ENCODE measurements at places on chromosomes 5 and 9.

- no peak for DNase-seq
Measured at GRCh38 chr5:172439785-172440477, 14.4 kb downstream of the SH3PXD2B start.

- no peak for DNase-seq
Measured at GRCh38 chr5:147400881-147401280, 109.0 kb downstream of the DPYSL3 start.

- DNase-seq, result no peak
Measured at GRCh38 chr5:94992325-94992724, 292.6 kb downstream of the MCTP1 start.

- DNase-seq, result no peak
Measured at GRCh38 chr9:70229026-70229425, 29.8 kb upstream of the SMC5 start.

DNA sequence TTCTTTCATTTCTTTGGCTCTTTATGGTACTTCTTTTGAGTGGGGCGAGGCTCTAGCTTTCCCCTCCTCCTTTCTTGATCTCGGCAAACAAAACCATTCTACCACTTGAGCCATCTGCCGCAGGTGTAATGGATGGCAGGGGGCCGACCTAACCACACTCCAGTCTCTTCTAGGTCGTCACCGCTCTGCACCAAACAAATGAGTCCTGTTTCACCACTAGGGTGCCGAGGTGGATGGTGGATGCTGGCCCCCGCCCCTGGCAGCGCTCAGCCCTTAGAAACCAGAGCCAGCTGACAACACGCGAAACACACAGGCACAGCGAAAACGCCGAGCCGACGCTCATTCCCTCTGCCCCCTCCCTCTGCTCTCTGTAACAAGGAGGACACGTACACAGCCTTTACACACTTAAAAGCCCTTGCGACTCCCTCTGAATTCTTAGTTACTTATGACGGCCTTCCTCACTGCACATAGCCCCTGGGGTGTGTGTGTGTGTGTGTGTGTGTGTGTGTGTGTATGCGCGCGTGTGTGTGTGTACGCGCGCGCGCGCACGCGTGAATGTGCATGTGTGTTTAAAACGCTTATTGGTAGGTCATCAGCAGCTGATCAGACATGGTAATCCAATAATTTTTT is 199.4 kb downstream of the MEF2C start:
- no peak for DNase-seq

- no peak for DNase-seq
Measured at GRCh38 chr5:1930501-1930879, 47.8 kb upstream of the IRX4 start.

DNA sequence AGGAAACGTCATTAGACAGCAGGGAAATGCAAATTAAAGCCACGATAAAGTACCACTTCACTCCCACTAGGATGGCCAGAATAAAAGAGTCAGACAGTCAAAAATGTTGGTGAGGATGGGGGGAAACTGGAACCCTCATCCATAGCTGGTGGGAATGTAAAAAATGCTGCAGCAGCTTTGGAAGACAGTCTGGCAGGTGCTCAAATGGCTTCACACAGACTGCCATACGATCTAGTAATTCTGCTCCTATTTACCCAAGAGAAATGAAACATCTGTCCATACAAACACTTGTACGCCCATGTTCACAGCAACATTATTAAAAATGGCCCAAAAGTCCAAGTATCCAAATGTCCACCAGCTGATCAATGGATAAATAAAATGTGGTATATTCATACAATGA is 158.9 kb upstream of the PHYKPL start:
- no peak for DNase-seq

GRCh38 chr5:137073189-137073588 is 425.9 kb downstream of the SPOCK1 start:
- no peak for DNase-seq

DNA sequence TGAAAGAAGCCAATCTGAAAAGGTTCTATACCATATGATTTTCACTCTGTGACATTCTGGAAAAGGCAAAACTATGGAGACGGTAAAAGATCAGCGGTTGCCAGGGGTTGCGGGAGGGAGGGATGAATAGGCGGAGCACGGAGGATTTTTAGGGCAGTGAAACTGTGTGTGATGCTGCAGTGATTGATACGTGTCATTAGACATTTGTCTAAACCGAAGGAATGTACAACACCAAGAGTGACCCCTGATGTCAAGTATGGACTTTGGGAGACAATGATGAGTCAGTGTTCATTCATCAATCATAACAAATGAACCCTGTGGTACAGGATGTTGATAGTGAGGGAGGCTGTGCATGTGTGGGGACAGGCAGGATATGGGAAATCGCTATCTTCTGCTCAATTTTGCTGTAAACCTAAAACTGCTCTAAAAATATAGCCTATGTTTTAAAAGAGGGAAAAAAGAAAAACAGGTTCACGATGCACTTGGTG is 34.4 kb downstream of the ERGIC1 start:
- no peak for DNase-seq

DNA sequence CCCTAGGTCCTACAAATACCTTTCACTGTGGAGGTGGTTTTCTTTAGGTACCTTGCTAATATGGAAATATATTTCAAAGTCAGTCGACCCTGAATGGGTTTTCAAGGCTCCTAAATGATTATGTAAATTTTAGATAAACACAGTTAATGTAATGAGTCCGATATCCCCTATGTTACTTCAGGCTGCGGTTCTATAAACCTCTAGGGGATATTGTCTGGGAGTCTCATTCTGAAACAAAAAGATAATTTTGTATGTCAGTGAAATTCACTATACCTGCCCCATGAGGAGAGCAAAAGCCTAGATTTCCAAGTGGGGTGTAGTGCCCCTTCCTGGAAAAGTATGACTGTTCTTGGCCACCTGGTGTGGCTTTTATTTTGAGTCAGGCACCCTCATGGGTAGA is 377.3 kb downstream of the ICE1 start:
- no peak for DNase-seq

GRCh38 chr5:17305964-17306725 is 88.7 kb downstream of the BASP1 start:
- DNase-seq, result no peak

DNA sequence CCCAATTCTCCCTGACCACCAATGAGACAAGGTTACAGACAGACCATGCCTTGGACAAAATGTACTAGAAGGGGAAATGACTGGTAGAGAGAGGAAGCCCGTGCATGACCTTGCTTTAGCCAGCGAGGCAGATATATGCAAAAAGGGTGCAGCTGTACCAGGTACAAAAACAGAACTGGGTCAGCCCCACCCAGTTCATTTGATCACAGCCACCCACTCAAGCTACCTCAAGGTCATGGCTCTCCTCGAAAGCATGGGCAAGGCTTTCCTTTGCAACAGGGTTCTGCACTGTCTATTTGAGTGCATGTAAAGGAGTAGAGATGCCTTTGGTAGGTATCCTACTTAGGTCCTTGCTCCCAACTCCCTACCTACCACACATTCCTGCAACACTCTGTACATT is 33.3 kb downstream of the TLE1 start:
- no peak for DNase-seq

DNA sequence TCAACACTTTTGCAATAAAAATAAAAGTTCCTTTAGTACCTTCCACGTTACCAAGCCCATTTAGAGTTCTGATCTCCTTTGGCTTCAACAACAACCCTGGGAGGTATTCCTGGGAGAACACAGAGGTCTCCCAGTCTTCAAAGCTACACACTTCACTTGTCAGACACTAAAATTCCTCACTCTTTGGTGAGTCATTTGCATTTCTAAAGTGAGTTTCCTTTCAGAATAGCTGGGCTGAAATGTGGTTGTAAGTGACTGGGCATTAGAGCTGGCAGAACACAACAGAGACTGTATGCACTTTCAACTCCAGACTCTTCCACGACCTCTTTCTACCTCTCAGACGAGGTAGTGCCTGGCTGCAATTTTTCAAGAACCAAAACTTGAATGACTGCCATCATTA is 11.5 kb upstream of the F2RL1 start:
- no peak for DNase-seq

- no peak for DNase-seq
Measured at GRCh38 chr5:97182571-97183099, 412 bp downstream of the RIOK2 start.

- DNase-seq, result no peak
Measured at GRCh38 chr9:131776473-131776872, 36.6 kb upstream of the RAPGEF1 start.

DNA sequence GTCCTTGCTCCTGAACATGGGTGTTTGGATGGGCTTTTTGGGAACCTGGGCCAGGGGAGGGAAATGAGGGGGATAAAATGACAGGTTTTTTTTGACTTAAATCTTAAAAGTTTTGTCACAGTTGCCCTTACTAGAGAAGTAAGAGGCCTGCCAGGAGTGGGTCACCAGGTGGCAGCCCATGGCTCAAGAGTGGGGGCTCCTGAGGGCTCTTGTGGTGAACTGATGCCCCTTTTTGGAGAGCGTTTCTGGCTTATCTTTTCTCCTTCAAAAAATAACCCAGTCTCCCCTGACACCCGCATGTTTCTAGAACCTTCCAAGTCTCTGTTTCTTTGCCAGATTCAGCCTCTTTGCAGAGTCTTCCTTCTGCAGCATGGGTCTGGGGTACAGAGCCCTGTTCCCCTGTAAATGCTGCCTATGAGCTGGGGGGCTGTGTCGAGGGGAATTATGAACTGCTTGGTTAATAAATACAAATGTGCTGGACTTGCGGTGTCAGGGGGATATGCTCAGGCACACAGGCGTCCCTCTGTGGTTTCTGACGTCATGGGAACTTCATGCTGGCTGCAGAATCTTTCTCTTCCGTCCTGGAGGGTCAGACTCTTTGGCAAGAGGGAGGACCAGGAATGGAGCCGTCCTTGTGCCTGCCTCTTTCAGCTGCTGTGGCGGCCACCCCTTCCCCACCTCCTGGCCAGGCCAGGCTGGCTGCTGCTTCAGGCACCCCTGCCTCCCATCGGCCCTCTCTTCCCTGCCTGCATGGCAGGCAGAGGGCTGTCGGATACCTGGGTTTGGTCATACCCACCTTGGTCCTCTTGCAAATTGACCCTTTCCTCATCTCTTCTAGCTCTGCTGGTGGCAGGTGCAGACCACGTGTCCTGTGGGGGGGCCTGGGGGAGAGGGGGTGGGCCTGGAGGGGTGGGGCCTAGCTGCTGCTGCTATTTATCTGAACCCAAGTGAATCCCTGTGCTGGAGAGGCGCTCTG is 30.1 kb downstream of the PTPA start:
- DNase-seq, result no peak

DNA sequence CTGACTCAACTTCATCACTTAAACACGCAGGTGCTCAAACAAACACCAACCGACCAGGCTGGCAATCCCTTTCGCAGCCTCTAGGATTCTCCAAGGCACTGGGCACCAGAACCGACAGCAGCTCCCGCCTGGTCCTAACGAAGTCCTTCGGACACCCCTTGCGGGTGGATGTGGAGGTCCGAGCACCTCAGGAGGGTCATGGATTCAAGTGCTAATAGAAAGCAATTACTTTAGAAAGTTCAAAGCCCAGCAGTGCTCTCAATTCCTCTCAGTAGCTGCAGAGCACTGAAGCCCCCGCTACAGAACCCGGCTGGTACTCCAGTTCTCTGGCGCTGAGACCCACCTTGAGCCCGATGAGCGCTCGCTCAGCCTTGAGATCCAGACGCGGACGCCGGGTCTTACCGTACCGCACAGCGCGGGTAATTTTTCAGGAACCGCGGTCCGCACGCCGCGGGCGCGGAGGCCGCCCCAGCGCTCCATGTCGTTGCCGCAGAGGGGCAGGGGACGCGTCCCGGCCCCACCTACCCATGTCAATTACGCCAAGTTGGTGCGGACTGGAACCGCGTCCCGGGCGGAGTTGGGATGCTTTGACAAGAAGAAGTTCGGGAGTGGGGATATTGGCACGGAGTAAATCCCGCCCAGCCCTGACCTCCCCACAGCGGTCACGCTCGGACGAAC is 638 bp downstream of the MARCHF3 start:
- DNase-seq, result peak; percentile 29

DNA sequence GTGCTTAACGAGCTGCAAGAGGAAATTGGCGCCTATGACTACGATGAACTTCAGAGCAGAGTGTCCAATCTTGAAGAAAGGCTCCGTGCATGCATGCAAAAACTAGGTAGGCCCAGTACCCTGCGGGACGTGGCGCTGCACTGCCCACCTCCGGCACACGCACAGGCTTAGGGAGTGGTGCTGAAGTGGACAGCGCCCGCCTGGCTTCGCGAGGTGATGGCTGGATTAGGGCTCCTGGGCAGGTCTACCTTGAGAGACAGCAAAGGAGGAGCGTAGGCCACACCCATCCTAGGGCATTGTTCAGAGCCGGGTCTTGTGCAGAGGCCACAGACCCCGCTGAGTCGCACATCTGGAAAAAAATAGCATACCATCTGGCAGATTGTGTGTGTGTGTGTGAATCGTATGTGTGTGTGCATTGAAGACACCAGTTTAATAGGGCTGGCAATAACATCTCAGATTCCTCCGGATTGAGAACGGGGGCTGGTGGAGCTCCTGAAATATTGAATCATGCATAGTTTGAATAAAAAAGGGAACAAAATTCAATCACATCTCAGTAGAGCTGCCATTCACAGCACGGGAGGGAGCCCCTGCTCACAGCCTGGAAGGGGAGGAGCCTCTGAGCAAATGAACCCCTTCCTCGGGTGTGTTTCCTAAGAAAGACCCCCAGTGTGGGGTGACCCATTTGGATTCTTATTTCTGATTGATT is 11.1 kb downstream of the OLFM1 start:
- no peak for DNase-seq

- DNase-seq, result no peak
Measured at GRCh38 chr5:81748556-81748955, 2.3 kb downstream of the SSBP2 start.

- DNase-seq, result peak; percentile 8
Measured at GRCh38 chr9:5626727-5627634, 1.9 kb upstream of the RIC1 start.

GRCh38 chr5:91532779-91533178 is 149.7 kb upstream of the ARRDC3 start:
- no peak for DNase-seq

- DNase-seq, result no peak
Measured at GRCh38 chr9:98908897-98909634, 34.6 kb upstream of the COL15A1 start.

DNA sequence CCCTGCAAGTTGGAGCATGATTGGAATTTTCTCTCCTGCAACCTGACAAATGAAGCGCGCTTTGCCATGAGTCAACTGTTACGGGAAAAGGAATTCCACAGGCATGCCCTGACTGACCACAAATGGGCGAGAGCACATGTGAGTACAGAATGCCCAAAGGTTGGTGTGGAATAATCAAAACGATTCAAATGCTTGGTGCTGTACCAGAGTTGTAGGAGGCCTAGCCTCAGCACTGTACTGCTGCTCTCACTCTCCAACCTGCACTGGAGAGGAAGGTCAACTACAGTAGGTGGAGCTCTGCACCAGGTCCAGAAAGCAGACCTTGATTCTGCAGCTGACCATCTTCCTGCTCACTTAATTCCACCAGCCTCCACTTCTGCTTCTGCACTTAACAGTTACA is 406.9 kb upstream of the ACTBL2 start:
- no peak for DNase-seq

DNA sequence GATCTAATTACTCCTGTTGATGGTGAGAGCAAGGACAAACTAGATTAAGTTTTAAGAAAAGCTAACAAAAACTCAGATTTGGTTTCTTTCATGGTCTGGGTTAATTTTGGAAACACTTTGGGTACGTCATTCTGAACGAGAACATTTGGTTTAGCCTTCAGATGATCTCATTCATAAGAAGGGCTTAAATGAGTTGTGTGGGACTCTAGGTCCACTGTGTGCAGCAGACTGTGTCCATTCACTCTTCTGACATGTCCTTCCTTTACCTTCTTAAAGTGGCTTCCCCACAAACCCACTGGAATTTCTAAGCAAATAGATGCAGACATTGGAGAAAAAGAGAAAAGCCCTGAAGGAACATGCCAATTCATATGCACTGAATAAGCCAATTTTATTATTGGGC is 96.8 kb downstream of the FBXO4 start:
- DNase-seq, result no peak

Measured in activated effector memory CD4-positive, alpha-beta T cell treated with Interleukin-2 at 50 U/mL for 16 hours (primary cell).